Activated CD4-positive, alpha-beta T cell treated with anti-CD3 and anti-CD28 coated beads, Interleukin-2, amount 50 U/mL, for 16 hours (primary cell): ENCODE measurements at places on chromosomes 4 and X.

DNA sequence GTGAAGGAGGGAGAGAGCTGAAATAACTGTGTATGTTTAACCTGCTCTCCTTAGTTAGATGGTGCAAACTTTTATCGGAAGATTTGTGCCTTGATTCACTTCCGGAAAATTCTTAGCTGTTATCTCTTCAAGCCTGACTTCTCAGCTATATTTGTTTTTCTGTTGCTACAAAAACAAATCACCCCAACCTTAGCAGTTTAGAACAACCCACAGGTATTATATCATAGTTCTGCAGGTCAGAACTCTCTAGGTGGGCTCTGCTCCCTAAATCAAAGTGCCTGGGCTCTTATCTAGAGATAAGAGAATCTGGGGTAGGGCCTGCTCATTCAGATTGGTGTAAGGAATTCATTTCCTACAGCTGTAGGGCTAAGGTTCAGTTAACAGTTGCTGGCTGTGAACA lies 15.1 kb upstream of the CEP135 start:
- no peak for DNase-seq

DNA sequence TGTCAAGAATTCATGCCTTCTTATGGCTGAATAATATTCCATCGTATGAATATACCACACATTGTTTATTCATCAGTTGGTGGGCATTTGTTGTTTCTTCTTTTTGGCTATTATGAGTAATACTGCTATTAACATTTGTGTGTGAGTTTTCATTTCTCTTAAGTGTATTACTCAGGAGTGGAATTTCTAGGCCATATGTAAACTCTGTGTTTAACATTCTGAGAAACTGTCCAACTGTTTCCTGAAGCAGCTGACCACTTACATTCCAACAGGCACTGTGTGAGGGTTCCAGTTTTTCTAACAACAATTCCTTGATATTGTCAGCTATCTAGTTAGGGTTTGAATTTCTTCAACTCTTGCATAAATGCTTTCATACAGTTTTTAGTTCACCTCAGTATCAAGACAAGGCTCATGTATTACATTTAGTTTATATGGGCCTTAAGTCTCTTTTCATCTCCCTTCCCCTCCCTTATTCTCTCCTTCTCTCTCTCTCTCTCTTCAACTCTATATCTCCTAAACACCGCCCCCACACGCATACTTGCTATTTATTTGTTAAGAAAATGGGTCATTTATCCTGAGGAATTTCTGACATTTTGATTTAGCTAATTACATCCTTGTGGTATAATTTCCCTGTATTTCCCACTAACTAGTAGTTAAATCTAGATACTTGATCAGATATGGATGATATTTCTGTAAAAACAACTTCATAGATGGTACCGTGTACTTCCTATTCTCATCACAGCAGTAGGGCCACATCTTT lies 77.4 kb downstream of the WDR19 start:
- DNase-seq = no peak

DNA sequence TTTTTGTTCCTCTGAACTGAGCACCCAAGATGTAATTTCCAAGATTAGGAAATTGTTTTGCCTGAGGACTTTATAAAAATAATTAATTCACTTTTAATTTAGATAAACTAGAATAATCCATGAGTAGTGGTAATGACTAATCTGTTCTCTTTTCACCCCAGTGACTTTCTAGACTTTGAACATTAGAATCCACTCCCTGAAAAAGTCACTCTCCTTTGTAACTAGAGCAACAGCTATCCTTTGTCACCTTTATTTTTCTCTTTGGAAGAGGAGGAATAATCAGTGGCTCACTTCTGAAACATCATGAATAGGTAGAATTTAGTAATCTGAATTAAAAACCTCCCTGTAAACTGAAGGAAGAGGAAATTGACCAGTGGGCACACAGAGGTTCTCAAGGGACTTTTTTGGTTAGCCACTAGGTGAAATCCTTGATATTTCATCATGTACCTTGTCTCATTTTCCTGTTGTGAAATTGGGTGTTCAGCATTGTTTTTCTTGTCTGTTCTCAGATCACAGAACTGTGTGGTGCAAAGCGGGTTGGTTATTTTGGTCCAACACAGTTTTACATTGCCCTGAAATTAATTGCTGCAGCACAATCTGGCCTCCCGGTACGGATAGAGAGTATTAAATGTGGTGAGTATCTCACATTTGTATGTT lies 59.4 kb downstream of the REPS2 start:
- DNase-seq = no peak

DNA sequence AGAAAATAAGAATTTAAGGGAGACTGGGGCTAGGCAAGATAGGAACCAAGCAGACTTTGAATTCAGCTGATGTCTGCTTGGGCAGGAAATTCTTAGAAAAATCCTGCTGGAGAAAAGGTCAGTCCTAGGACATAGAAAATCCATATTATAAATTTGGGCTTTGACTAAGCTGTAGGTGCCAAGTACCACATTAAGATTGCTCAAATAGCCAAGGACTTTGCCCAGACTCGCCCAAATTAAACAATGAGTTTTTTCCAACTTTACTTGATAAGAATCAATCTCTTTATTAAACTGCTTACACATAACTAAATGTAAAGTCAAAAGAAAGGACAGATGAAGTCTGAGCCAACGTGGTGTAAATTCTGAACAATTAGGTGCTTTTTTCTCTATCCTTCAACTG lies 95.4 kb downstream of the FUNDC1 start:
- no peak for DNase-seq

- peak; percentile 61 for DNase-seq
Observed at GRCh38 chr4:123488916-123489315, 92.3 kb downstream of the SPRY1 start.

GRCh38 chr4:139278485-139278884 lies 1.5 kb downstream of the MGARP start:
- DNase-seq = no peak
